Karpas-422 (cell line): ENCODE measurements at places on chromosomes 11 and 22. TPM values are rescaled to one million over a fixed set of nuclear protein-coding genes. Genes with fewer than 3 reads are reported as not detected.

- DNase-seq: peak; percentile 66
- H3K27ac ChIP-seq: no peak overlapping the region
- H3K4me3 ChIP-seq: no peak overlapping the region
- H3K36me3 ChIP-seq: no peaks in the 10 kb centered on the region
These were observed 16.9 kb upstream of the TMA7B start for GRCh38 chr22:39943337-39943736.

DNA sequence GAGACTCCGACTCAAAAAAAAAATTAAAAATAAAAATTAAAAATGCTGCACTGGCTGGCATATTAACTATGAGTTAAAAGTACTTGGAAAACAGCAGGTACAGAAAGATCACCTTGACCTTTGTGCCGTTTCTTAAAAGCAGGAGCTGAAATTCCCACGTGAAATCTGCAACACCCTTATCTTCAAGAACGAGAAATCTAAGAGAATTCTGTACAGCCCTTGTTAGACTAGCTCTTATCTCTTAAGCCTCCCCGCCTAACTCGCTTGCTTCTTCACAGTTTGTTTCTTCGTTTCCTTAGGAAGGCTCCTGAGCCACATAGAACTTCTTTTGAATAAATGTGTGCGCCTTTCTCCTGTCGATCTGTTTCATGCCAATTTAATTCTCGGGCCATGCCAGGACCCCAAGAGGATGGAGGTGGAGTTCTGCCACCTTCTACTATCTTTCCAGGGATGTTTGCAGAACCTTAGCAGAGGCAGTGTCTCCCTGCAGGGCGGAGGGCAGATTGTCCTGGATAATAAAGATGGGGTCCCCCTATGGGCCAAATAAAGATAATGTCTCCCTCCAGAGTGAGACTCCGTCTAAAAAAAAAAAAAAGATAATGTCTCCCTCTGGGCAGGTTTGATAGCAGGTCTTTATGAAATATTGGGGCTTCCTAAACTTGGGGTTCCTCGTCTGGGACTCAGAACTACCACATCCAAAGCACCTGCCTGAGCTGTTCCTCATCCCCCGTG lies 27.4 kb upstream of the SYT8 start:
- H3K4me1 ChIP-seq: no peaks in the 10 kb centered on the region
- H3K36me3 ChIP-seq: no peaks in the 10 kb centered on the region
- H3K4me3 ChIP-seq: no peak overlapping the region
- H3K27me3 ChIP-seq: no peaks in the 10 kb centered on the region
- H3K27ac ChIP-seq: no peak overlapping the region
- no peak for DNase-seq

DNA sequence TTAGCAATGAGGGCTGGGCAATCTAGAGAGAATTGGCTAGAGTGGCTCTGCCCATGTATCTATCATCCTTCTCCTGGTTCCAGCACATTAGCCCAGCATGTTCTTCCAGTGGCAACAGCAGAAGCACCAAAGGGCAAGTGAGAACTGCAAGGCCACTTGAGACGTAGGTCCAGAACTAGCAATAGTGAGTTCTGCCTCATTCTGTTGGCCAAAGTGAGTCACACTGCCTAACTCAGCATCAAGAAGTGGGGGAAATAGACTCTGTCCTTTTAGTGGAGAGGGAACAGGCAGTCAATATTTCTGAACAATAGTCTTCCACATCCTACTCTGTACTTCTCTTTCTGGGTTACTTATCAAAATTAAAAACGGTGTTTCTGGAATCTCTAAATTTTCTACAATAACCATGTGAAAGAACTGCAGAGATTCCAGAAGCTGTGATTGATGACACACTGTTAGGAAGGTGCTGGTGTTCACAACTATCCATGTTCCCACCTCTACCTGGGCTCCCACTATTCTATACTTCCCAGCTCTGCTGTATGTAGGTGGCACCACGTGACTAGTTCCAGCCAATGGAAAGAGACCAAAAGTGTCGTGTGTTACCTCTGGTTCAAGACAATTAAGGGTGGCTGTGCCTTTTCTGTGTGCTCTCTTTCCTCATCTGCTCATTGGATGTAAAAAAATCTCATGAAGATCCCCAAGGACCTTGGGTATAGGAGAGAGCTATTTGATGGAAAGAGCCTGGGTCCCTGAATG lies 23.4 kb upstream of the GRK3 start:
- no peaks in the 10 kb centered on the region for H3K27me3 ChIP-seq
- DNase-seq: no peak
- peaks cover 7% of the 10 kb centered on the region; the same call in 1 of the 2 replicates for H3K4me1 ChIP-seq
- no peak overlapping the region for H3K4me3 ChIP-seq
- no peak overlapping the region for H3K27ac ChIP-seq

DNA sequence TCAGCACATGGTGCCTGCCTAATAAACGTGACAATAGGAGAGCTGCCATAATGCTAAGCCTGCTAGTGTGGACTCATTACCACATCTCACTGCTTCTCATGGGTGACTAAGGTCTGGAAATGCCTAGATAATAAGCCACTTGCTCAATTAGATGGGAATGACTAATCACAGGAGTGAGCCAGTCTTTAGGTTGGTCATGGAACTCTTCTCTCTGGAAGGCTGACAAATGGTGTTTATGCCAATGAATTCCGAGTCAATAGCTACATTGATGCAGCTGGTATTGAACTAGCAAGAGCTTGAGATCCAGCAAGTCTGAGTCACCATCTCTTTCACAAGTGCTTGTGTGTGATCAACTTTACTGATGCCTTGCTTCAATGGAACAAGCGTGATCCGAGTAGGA lies 334.9 kb downstream of the OPCML start:
- no peak overlapping the region for H3K27ac ChIP-seq
- H3K36me3 ChIP-seq: no peaks in the 10 kb centered on the region
- no peaks in the 10 kb centered on the region for H3K4me1 ChIP-seq
- H3K4me3 ChIP-seq: no peak overlapping the region
- no peaks in the 10 kb centered on the region for H3K27me3 ChIP-seq
- no peak for DNase-seq

DNA sequence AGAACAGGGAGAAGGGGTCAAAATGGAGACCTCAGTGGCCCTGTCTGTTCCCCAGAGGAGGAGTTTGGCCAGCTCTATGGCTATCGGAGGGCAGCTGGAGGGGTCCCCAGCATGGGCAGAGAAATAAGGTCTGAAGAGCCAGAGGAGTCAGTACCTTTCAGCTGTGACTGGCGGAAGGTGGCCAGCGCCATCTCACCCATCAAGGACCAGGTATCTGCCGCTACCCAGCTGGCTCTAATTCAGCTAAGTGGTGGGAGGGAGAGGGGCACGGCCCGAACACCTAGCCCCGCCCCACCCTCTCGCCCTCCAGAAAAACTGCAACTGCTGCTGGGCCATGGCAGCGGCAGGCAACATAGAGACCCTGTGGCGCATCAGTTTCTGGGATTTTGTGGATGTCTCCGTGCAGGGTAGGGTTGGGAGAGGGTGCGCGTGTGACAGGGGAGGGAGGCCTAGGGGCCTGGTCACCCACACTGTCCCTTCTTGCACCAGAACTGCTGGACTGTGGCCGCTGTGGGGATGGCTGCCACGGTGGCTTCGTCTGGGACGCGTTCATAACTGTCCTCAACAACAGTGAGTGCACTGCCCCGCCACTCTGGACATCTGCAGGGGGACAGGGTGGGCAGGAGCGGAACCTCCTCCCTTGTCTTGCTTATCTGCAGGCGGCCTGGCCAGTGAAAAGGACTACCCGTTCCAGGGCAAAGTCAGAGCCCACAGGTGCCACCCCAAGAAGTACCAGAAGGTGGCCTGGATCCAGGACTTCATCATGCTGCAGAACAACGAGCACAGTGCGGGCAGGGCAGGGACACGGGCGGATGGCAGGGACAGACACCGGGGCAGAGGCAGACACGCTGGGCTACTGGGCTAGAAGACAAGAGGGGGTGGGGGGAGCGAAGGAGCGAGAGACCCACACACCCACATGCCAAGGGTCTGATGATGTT lies 2.8 kb downstream of the CTSW start:
- H3K4me1 ChIP-seq: peaks cover 27% of the 10 kb centered on the region
- no peak overlapping the region for H3K4me3 ChIP-seq
- no peak for DNase-seq
- peaks cover 25% of the 10 kb centered on the region for H3K36me3 ChIP-seq

DNA sequence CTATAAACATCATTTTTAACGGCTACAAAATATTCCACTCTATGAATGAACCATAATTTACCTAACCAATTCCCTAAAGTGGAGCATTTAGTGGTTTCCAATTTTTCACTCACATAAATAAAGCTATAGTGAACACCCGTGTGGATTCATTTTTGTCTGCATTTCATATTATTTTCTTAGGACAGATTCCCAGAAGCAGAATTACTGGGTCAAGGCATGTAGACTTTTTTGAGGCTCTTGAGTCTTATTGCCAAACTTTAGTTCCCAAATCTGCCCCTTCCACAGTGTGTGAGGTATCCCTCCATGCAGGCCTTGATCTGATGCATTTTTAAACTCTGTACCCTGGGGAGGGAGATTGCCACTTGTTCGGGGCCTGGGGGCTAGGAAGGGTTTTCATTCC lies 198.2 kb downstream of the TENM4 start:
- no peak overlapping the region for H3K4me3 ChIP-seq
- no peak overlapping the region for H3K27ac ChIP-seq
- H3K4me1 ChIP-seq: no peaks in the 10 kb centered on the region
- no peaks in the 10 kb centered on the region for H3K36me3 ChIP-seq
- no peaks in the 10 kb centered on the region for H3K27me3 ChIP-seq

- no peaks in the 10 kb centered on the region for H3K27me3 ChIP-seq
- H3K36me3 ChIP-seq: no peaks in the 10 kb centered on the region
- peaks cover 19% of the 10 kb centered on the region for H3K4me1 ChIP-seq
- DNase-seq: no peak
These were observed 215.4 kb downstream of the METTL15 start for GRCh38 chr11:28323621-28324020.

DNA sequence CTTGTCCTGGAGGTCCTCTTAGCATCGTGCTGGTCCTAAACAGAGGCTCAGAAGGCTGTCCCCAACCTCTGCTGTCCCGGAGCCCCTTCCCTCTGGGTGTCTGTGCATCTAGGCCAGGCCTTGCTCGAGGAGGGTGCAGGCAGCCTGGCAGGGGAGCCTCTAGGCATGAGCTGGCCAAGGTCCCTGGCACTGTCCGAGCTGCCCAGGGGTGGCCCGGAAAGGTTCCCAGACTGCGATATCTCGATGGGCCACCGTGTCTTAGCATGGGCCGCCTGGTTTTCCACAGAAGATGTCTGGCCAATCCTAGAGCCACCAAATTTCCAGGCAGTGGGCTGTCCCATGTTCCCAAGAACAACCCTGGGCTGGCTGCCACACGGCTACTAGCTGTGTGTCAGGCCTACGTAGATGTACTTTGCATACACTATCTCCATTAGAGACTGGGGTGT lies 24.6 kb upstream of the SMIM38 start:
- H3K36me3 ChIP-seq: no peaks in the 10 kb centered on the region
- DNase-seq: no peak
- no peak overlapping the region for H3K4me3 ChIP-seq
- H3K4me1 ChIP-seq: no peaks in the 10 kb centered on the region

GRCh38 chr11:119974467-119974866 lies 163.4 kb downstream of the TRIM29 start:
- H3K27ac ChIP-seq: no peak overlapping the region
- no peaks in the 10 kb centered on the region for H3K4me1 ChIP-seq
- no peaks in the 10 kb centered on the region for H3K36me3 ChIP-seq
- H3K4me3 ChIP-seq: no peak overlapping the region
- DNase-seq: no peak

GRCh38 chr22:30763815-30764673 lies 69.4 kb downstream of the OSBP2 start:
- H3K36me3 ChIP-seq: no peaks in the 10 kb centered on the region
- H3K4me1 ChIP-seq: no peaks in the 10 kb centered on the region
- DNase-seq: peak; percentile 88

GRCh38 chr11:70060611-70061293 lies 17.4 kb upstream of the ANO1 start:
- H3K36me3 ChIP-seq: no peaks in the 10 kb centered on the region
- H3K27me3 ChIP-seq: no peaks in the 10 kb centered on the region

- no peak for DNase-seq
- no peak overlapping the region for H3K27ac ChIP-seq
- no peaks in the 10 kb centered on the region for H3K27me3 ChIP-seq
These were observed 19.5 kb downstream of the LHFPL7 start for GRCh38 chr22:24926849-24927579.

The DHCR7 gene
- total RNA-seq: 63.3 and 65.3 TPM in 2 replicates

The TEX54 gene
- total RNA-seq: 2.7 TPM in 1 of 2 replicates, not detected in the other

The FOLR2 gene
- 9.4 and 16.0 TPM in 2 replicates for total RNA-seq

The METTL15 gene
- 14.7 and 59.9 TPM in 2 replicates for total RNA-seq

The DNAJB13 gene
- 0.22 TPM in 1 of 2 replicates, not detected in the other for total RNA-seq

The SLC22A25 gene
- total RNA-seq: not detected in 2 replicates

The ENTHD1 gene
- total RNA-seq: not detected in 2 replicates
